ENCODE measurements at places on chromosomes 1 and 21. TPM values are rescaled to one million over a fixed set of nuclear protein-coding genes. Genes with fewer than 3 reads are reported as not detected.

The WNT3A gene
- total RNA-seq = 0.22 TPM

The PSRC1 gene
- total RNA-seq = 13.7 TPM

The CYP2J2 gene
- 2.7 TPM for total RNA-seq

The HHAT gene
- 13.1 TPM for total RNA-seq

The KPRP gene
- total RNA-seq = not detected

The WNT2B gene
- 50.8 TPM for total RNA-seq

The SYDE2 gene
- total RNA-seq = 25.1 TPM

The FBLIM1 gene
- 46.5 TPM for total RNA-seq

The RGS21 gene
- not detected for total RNA-seq

The TNFRSF4 gene
- 0.22 TPM for total RNA-seq

The IGSF9 gene
- 63.3 TPM for total RNA-seq

The DMRTA2 gene
- total RNA-seq = 3.1 TPM

The B3GALT5 gene
- total RNA-seq = 7.9 TPM

The CELF3 gene
- total RNA-seq = 39.4 TPM

The CHIA gene
- not detected for total RNA-seq

The PAQR7 gene
- 5.6 TPM for total RNA-seq

The ANKRD65 gene
- 8.1 TPM for total RNA-seq

The CFHR4 gene
- not detected for total RNA-seq

The MRPL20 gene
- total RNA-seq = 74.5 TPM

The G0S2 gene
- total RNA-seq = 9.5 TPM

The NMNAT2 gene
- 7.5 TPM for total RNA-seq

The TCP10L gene
- total RNA-seq = 5.5 TPM

Data from camera-type eye (tissue), 1 donor.